ENCODE measurements at places on chromosomes 4 and X.

GRCh38 chr4:118954246-118954645 is 65.6 kb downstream of the SYNPO2 start:
- DNase-seq: no peak

- DNase-seq: no peak
Measured at GRCh38 chr4:171022824-171023230, 790.4 kb upstream of the GALNTL6 start.

DNA sequence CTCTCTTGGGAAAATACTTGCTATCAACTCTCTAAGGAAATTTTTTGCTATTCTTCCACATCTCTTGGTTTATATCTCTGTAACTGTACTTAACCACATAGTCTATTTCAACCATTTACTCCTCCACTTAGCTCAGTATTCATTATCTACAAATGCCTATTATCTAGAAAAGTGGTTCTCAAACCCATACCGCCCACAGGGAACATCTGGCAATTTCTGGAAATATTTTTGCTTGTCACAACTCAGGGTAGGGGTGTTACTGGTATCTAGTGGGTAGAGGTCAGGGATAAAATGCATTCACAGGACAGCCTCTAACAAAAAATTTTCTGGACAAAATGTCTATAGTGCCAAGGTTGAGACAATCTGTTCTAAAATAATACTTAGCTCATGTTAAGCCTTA is 14.4 kb downstream of the ATRX start:
- DNase-seq: no peak

DNA sequence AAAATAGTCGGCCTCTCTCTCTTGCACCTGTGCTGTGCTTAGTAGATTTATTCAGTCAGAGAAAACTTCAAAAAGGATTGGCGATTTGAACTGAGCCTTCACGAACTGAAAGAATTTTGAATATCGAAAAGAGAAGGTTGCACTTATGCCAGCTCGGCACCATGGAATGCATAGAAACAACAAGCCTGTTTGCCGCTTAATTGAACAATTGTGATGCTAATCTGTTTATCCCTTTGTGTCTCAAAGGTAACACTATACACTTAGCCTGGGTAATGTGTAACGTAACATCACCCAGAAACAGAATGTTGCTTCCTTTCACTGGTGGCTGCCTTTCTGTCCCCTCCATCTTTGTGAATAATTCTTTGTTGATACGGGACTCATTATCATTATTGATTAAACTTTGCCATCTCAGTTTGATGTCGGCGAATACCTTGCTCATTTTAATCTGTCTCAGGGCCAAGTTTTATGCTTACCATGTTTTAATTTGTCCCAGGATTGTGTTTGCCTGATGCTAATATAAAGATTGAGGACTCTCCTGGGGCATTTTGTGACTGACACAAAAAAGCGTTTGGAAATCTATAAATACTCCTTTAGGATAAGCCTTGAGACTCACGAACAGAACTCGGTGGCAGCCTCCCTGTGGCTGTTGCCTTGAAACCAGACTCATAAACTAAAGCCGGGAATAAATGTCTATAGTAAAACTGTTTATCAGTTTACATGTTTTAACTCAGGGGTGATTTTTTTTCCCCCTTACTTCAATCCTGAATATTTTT is 400.5 kb downstream of the RAPGEF2 start:
- DNase-seq: no peak

DNA sequence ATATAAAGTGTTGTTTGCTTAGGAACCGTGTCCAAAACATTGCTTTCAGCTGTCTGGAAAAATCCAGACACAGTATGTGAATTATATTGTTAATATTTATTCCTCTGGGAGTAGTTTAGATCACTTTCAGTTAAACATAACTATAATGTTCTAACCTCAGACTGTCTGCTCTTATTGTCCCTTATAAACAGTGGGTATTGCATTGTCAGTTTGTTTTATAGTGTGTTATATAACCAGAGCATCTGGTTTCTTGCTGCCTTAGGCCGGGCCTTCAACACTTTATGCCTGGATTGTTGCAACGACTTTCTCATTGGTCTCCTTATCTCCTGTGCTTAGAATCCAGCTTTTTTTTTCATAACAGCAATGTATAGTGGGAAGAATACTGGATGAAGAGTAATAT is 26.4 kb downstream of the ATG4A start:
- no peak for DNase-seq

DNA sequence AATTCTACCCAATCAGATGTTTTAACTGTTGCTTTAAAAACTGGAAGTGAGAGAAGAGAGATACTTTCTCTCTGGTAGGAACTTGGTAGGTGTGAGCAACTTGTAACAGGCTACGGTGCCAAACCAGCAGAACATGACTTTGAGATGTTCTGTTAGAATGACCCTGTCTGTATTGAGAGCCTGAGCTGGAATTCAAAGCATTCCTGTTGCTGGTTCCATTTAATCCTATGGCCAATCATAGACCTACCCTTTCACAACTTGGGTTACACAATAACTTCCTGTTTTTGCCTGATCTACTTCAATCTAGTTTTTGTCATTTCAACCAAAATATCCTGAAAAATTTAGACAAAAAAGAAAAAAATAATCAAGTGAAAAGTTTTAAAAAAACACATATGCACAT is 1.7 kb upstream of the PRRG1 start:
- DNase-seq: no peak

DNA sequence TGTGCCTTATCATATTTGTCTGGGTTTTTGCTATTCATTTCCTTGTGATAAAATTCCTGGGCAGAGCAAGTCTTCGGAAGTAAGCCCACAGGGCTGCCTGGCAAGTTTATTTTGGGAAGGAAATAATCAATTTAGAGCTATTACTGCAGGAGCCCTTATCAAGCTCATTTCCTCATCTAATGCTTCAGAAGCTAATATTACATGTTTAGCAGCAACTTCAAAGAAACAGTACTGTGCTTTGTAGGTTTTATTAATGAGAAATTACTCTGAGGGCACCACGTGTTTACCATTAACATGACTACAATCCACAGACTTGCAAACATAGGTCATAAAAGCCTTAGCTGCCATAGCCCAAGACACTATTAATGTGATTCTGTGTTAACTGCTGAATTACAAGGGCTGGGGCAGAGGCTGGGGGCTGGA is 540.0 kb downstream of the SPRY1 start:
- no peak for DNase-seq

DNA sequence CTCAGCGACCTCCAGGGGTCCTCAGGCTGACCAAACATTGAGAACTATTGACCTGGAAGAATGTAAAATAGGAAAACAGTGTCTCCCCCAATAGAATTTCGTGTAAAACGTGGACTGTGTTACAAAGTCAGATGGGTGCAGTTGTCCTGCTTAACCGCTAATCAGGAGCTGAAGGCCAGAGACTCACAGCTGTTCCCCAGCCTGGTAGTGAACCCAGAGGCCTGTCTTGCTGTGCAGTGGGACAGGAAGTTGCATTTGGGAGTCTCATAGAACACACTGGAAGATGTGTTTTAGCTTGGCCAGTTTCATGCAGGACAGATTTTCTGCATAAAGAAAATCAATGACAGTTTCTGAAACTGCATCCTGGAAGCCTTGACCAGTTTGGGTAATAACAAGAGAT is 151.5 kb downstream of the PTTG2 start:
- DNase-seq: no peak

GRCh38 chrX:5650904-5651303 is 577.8 kb downstream of the NLGN4X start:
- no peak for DNase-seq

DNA sequence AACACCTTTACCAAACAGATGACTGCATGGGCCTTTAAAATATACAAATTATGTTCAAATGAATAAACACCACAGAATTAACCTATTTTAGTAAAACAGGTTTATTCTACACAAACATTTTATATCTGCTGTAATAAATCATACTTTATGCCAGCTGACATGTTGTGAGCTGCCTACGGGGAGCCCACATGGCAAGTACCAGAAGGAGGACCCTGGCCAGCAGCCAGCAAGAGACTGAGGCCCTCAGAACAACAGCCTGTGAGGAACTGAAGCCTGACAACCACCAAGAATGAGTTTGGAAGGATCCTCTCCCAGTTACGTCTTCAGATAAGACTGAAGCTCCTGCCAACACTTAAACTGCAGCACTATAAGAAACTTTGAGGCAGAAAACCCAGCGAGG is 377.0 kb downstream of the PDGFC start:
- no peak for DNase-seq

DNA sequence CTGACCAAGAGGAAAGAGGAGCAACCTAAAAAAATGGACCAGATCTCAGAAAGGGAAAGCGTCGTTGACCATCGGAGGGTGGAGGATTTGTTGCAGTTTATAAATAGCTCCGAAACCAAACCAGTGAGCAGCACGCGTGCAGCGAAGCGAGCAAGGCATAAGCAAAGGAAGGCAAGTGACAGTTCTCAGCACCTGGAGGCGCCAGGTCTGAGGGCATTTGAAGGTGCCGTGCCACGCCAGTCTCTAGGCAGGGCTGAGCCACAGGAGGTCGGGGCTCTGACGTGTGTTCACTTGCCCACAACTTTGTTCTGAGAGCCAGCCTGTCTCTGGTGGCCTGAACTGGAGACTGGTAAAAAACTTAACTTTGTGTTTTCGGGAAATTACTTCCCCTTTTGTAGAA is 59.7 kb downstream of the TNIP2 start:
- DNase-seq: no peak

GRCh38 chr4:174696657-174697056 is 132.4 kb downstream of the GLRA3 start:
- DNase-seq: no peak

DNA sequence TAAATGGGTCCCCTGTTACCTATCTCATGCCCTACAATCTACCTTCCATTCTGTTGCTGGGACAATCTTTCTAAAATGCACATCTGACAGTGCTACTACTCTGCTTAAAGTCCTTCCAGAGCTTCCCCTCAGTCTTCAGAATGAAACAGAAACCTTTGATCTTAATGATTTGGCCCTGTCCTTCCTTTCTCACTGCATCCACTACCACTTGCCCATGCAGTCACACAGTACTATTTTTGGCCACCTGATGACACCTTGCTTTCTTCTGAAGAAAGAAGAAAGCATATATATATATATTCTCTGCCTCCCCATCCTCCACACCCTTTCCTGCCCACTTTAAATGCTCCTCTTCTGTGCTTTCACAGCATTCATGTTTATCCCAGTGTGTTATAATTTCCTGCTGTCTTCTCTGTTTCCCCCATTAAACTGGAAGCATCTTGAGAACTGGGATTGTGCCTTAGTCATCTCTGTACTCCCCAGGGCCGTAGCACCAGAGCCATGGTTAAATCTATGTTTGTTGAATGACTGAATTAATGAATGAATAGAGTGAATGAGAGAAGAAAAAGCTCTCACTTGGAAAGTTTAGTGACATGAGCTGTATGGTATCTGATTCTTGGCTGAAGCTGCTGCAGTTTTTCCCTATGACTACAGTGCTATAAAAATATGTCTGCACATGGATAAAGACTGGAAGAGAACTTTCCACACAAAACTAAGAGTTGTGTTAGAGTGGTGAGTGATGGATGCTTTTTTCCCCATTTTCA is 56.2 kb downstream of the RTL9 start:
- DNase-seq: no peak

- no peak for DNase-seq
Measured at GRCh38 chrX:134898440-134898839, 92.4 kb upstream of the SMIM10 start.

DNA sequence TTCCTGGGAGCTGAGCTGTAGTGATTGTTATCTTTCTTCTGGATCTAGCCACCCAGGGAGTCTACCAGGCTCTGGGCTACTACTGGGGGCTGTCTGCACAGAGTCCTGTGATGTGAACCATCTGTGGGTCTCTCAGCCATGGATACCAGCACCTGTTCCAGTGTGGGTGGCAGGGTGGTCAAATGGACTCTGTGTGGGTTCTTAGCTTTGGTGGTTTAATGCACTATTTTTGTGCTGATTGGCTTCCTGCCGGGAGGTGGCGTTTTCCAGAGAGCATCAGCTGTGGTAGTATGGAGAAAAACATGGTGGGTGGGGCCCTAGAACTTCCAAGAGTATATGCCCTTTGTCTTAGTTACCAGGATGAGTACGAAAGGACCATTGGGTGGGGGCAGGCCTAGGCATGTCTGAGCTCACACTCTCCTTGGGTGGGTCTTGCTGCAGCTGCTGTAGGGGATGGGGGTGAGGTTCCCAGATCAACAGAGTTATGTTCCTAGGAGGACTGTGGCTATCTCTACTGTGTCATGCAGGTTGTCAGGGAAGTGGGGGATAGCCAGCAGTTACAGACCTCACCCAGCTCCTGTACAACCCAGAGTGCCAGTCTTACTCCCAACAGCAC is 264.8 kb upstream of the LDB2 start:
- no peak for DNase-seq

DNA sequence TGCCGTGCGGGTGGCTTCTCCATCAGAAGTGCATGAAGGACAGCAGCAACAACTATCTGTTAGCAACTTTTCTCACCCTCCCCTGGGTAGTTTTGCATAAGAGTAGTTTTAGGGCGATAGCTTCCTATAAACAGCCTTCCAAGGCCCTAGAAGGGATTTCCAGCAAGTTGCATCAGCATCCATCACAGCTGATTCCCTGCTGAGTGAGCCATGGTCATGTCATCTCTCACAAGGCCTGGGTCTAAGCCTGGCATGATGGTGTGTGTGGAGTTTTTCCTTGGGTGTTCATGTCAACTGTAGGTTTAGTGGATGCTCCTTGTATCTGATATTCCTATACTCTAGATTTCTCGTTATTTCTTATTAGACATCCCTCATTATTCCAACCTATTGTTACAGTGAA is 2324.7 kb upstream of the AGA start:
- no peak for DNase-seq

- DNase-seq: no peak
Measured at GRCh38 chr4:134202166-134202956, 772 bp upstream of the PABPC4L start.

DNA sequence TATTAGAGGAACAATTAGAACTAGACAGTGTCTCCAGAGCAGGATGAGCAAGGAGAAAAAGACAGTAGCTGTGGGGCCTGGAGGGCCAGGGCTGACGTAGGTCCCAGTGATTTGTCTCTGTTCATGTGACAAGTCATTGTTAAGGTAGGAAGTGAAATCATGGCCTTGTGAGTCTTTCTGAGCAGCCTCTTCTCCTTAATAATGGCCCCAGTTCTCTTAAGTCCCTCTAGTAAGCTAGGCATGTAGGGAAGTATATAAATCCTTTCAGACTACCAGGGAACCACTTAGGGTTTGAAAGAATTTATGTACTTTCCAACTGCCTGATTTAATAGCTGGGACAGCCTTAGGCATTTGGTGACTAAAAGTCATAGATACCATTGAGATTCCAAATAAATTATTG is 133.0 kb downstream of the KLHL8 start:
- no peak for DNase-seq

GRCh38 chr4:39030725-39031124 is 1.5 kb downstream of the TMEM156 start:
- no peak for DNase-seq

- no peak for DNase-seq
Measured at GRCh38 chr4:71239365-71239764, 99.5 kb upstream of the SLC4A4 start.
